ENCODE measurements at places on chromosomes 2 and 18.
A peak's percentile ranks its signal among the peaks of the same experiment; 100 is the strongest.

GRCh38 chr2:144030791-144031190 lies 489.1 kb downstream of the ZEB2 start:
- no peak for DNase-seq

DNA sequence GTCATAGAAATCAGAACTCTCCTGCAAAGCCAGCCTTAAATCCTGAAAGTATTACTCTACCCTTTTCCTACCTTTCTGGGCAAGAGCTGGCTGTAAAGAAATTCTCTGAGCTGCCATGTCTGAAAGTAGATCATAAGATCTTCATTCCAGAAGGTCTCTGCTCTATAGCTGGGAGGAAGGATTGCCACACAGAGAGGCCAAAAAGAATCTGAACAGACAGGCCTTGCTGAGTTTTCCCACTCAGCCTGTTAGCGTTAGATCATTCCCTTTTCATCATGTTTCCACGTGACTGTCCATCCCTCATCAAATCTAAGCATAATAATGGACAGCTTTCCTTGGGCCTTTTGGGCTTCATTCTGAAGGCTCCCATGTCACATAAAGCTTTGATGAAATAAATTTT lies 43.2 kb upstream of the FHL2 start:
- DNase-seq: no peak

GRCh38 chr2:174122185-174122584 lies 126.1 kb downstream of the OLA1 start:
- no peak for DNase-seq

- no peak for DNase-seq
Observed at GRCh38 chr18:32769586-32770053, 3.2 kb downstream of the KLHL14 start.

- DNase-seq: no peak
Observed at GRCh38 chr2:169080250-169081069, 11.1 kb downstream of the DHRS9 start.

DNA sequence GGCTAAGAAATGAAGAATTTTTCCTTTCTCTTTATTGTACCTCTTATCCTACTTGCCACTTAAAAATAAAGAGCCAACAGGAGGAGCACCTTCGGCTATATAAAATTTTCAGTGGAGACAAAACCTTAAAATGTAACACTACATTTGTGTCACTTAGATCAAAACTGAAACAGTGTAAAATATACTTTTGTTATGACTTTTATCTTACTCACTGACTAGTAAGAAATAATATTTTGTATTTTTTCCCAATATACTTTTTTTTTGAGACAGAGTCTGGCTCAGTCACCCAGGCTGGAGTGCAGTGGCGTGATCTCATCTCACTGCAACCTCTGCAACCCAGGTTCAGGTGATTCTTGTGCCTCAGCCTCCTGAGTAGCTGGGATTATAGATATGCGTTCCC lies 28.3 kb downstream of the KCNJ13 start:
- no peak for DNase-seq

- no peak for DNase-seq
Observed at GRCh38 chr2:107685421-107685986, 141.2 kb upstream of the RGPD4 start.

DNA sequence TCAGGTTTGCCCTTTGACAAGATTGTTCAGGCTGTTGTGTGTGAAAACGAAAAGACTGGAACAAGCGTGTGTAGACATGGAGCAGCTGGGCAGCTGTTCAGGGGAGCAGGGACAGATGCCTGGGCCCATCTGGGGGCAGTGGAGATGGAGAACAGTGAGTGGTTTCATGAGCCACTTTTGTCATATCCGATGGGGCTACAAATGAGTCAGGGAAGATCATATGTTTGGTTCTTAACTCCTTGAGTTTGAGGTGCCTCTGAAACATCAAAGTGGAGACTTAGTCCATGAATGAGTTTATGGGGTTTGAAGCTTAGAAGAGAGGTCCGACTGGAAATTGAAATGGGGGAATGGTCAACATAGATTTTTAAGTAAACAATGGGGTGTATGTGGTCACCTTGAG lies 9.3 kb upstream of the PLB1 start:
- DNase-seq: no peak

GRCh38 chr2:118861731-118862130 lies 14.3 kb upstream of the EN1 start:
- DNase-seq: no peak

- peak; percentile 61 for DNase-seq
Observed at GRCh38 chr18:62420513-62421209, 95.6 kb downstream of the TNFRSF11A start.

DNA sequence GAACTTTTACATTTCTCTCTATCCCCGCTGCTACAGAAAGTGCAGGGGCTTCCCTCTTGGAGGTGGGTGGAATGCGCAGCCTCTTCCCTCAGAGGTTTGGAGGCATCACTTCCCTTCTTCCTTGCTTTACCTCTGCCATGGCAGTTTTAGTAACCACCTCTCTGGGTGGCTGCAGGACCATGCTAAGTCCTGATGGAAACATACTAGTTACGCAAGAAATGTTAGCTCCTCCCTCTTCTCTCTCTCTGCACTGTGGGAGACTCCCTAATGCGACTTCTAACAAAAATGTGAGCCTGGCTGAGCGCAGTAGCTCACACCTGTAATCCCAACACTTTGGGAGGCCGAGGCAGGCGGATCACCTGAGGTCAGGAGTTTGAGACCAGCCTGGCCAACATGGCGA lies 116.8 kb upstream of the RAB6C start:
- DNase-seq: no peak

- DNase-seq: no peak
Observed at GRCh38 chr2:201830666-201831065, 24.3 kb downstream of the CDK15 start.

- DNase-seq: no peak
Observed at GRCh38 chr18:24837066-24837465, 376.6 kb downstream of the HRH4 start.

- no peak for DNase-seq
Observed at GRCh38 chr18:1488394-1488793, 583.7 kb downstream of the ADCYAP1 start.

DNA sequence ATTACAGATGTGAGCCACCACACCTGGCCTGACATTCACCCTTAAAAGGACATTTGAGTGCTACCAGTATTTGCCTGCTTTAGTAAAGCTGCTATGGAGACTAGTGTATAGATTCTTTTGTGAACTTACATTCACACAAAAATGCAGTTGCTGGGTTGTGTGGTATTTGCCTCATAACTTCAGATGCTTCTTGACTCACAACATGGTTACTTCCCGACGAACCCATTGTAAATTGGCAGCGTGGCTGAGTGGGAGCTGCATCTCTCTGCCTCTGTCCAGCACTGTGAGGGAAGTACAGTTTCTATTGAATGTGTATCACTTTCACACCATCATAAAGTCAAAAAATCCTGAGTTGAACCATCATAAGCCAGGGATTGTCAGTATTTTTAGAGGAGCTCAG lies 56.9 kb downstream of the RRM2 start:
- no peak for DNase-seq

GRCh38 chr18:80194874-80195570 lies 52.3 kb downstream of the PARD6G start:
- DNase-seq: no peak
